ENCODE measurements at places on chromosomes 3 and 15. TPM values are rescaled to one million over a fixed set of nuclear protein-coding genes. Genes with fewer than 3 reads are reported as not detected.

Gene SLC9C1
- total RNA-seq, result 0.15 TPM

Gene HRG
- total RNA-seq, result not detected

DNA sequence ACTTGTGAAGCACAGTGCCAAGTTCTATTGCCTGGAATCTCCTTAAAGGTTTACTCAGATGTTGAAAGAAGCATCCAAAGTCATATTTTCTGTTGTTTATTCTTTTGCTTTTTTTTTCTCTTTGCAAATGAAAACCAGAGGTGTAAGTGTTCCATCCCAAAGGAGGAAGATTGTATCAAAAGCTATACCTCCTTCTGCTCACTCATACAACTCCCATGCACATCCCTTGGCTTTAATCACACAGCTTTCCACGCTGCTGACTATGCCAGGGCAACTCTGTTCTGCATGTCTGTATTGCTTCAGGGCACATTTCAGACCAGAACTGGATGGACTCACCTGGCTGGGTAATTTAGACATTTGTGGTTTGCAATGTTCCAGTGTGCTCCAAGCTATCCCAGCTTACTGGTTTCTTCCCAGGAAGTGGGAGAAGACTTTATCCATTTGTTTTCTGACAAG lies 399.6 kb upstream of the TBL1XR1 start:
- DNase-seq, result no peak

GRCh38 chr15:78259232-78259631 lies 5.1 kb upstream of the DNAJA4 start:
- no peak for DNase-seq

Gene ACKR4
- total RNA-seq, result 1.1 TPM
